ENCODE measurements at places on chromosomes 11 and 22. TPM values are rescaled to one million over a fixed set of nuclear protein-coding genes. Genes with fewer than 3 reads are reported as not detected.

DNA sequence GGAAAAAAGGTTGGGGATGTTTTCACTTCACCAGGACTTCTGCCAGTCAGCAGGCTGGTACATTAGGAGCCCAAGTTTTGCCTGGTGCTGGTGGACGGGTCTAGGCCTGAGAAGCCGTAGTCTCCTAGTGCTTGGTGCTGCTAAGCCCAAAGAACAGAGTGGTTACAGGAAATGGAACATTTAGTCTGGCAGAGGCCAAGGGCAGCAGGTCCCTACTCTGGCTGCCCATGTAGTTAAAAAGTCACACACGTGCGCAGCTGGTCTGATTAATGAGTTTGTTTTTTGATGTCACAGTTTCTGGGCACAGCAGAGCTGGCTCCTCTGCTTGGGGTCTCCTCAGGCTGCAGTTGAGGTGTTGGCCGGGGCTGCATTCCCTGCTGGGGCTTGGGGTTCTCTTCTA is 20.6 kb downstream of the BCR start:
- DNase-seq, result no peak

- no peak for DNase-seq
These were observed 57.4 kb upstream of the BMAL1 start for GRCh38 chr11:13220148-13220547.

DNA sequence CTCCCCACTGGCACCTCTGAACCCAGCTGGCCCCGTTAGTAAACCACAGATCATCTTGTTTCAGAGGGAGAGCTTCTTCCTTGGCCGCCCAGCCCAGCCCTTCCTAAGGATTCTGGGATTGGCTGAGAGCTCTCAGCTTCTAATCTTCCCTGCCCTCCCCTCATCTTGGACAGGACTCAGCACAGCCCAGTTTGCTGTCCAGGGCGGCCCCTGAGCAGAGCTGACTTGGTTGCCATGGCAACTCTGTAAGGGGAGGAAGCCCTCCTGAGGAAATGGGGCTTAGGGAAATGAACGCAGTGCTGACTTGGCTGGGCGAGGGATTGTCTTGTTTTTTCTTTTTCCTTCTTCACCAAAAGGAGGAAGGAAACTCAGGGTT is 4.6 kb downstream of the APOL4 start:
- no peak for DNase-seq

DNA sequence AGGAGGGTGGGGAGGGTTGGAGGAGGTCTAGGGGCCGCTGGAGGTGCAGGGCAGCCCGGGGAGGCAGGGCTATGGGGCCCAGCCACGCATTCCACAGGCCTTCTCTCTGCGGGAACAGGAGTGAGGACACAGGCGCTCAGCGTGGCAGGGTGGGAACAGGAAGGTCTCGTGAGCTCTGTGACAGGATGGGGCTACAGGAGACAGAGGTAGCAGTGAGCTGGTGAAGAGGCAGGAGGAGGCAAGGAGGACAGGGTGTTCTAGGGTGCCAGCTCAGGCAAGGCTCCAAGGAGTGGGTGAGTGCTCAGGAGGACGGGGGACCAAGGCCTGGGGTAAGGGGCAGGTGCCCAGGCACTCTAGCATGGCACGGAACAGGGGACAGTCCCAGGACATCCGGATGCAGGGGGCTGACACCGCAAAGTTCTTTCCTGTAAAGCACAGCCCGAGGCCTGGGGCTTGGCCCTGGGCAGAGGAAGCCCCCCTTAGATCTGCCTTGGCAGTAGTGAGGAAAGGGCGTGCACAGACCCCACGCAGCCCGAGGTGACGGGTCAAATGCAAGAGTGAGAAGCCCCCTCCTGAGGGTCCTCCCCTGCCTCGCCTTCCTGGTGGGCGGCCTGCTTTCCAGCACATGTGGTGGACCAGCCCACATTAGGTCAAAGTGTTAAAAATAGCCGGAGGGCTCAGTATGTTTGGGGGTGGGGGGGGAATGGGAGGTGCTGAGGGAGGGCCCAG is 4.7 kb upstream of the NEAT1 start:
- DNase-seq, result no peak

- no peak for DNase-seq
These were observed 362.1 kb downstream of the DDX10 start for GRCh38 chr11:109026891-109027489.

DNA sequence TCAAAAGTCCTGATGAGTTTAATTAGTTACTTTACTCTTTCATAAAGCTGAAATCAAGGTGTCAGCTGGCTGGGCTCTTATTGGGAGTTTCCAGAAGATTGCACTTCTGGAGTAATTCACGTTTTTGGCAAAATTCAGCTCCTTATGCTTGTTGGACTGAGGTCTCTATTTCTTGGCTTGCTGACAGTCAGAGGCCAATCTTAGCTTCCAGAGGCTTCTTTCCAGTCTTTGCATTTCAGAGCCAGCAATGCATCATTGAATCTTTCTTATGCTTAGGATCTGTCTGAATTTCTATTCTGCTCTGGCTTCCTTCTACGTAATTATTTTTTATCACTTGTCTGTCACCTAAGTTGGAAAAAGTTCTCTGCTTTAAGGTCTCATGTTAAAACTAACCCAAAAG is 91.4 kb upstream of the SYN3 start:
- no peak for DNase-seq

GRCh38 chr11:2380807-2381350 is 3.8 kb downstream of the CD81 start:
- DNase-seq, result no peak

DNA sequence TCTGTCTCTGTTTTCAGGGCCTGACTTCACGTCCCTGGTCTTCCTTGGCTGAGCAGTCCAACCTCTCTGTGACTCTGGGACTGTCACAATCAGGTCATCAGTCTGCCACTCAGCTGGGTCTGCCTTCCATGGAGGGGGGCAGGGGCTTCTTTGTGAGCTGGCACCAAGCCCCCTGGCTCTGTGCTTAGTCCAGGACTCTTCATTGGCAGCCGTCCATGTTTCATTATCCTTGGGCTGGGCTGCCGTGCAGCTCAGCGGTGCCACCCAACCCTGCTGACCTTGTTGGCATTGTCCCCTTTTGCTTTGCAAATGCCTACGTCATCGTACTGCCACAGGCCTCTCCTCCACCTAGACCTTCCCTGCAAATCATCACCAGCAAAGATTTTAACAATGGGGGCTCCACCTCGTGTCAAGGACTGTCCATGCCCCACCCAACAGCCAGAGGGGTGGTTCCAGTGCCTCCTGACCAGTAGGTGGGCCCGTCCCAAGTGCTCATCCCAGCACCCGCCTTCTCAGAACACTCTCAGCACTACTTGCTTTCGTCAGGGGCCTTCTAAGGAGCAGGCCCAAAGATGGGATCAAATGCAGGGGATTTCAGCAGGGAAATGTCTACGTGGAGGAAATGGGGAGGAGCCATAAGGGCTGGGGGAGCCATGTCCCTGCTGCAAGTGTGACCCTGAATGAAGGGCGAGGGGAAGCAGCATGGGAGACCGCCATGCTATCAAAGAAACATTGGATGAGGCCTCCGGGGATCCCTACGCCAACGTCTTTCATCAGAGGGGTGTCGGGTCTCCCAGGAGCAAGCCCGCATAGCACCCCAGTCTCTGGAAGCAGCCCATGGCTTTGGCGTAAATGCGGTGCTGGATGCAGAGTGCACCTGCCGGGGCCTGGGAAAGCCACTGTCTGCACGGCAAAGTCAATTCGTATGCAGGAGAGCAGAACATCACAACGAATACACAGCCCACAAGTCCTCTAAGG is 18.2 kb downstream of the KRTAP5-6 start:
- peak; percentile 15 for DNase-seq

GRCh38 chr11:13221722-13222121 is 55.9 kb upstream of the BMAL1 start:
- DNase-seq, result no peak

- no peak for DNase-seq
These were observed 323 bp upstream of the HIKESHI start for GRCh38 chr11:86301742-86302091.

- no peak for DNase-seq
These were observed 35.7 kb upstream of the ETS1 start for GRCh38 chr11:128623091-128623490.

GRCh38 chr11:92979176-92979575 is 9.7 kb downstream of the MTNR1B start:
- no peak for DNase-seq

DNA sequence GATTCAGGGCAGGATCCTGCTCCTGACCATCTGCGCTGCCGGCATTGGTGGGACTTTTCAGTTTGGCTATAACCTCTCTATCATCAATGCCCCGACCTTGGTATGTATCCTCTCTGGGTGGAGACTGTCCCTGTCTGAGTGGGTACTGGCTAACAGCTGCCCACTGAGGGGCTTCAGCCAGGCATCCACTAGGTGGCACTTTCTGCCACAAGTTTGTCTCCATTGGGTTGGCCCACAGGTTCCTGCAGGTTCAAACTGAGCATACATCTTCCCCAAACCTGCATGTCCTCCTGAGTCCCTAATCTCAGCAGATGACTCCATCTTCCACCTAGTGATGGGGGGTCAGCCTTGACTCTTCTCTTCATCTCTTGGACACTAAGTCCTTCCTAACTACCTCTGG is 4.4 kb downstream of the SLC2A11 start:
- peak; percentile 73 for DNase-seq

- no peak for DNase-seq
These were observed 11.1 kb downstream of the PLAAT3 start for GRCh38 chr11:63603180-63603518.

- no peak for DNase-seq
These were observed 9.0 kb downstream of the PAX6 start for GRCh38 chr11:31802000-31802551.

DNA sequence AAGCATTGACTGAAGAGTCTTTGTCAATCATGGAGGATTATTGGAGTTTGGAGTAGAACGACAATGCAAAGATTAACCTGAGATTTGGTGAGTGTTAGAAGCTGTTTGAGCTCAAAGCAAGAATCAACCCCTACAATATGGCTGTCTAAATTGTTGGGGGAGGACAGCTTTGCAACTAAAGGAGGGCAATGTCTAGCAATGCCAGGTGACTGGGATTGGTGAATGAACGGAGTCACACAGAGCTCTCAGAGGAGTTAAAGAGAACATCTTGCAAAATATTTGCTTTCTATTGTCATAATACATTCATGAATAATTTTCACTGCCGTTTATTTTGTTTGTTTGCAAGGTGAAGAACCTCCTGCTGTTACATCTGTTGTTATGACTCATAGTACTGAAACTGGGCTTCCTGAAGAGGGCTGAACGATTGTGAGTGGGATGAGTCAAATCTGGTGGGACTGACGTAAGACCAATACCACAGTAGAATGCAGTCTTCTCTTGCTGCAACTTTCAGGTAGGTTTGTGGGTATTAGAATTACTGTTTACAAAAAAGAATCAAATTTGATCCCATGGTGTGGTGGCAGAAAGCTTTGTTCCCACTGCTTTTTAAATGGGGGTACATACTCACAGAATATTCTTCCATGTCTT is 281.9 kb downstream of the CADM1 start:
- no peak for DNase-seq

- peak; percentile 79 for DNase-seq
These were observed 442 bp downstream of the PELI3 start for GRCh38 chr11:66467034-66467659.

- no peak for DNase-seq
These were observed 304.9 kb upstream of the PLET1 start for GRCh38 chr11:112565551-112565950.

DNA sequence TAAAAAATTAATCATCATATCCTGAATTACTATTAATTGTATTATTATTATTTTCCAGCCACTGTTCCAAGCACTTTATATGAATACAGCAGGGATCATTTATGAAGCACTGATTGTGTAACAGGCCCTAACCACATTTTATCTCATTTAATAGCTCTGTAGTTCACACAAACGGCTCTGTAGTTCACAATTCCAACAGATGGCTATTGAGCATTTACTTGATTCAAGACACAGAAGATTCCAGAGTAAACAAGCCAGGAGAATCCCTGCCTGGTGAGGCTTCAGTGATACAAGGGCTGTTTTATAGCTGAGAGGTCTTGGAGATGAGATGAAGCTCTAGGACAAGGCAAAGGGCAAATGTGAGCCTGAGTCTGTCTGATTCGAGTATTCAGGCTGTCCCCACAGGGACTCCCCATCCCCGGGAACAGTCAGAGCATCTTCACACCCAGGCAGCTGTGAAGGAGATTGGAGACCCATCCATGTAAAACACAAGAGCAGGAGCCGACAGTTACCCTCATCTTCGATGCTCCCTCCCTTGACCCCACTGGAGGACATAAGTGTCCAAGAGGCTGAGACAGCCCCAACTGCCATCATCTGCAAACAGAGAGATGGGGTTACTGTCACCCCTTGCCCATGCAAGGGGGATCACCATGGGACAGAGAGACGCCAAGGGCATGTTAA is 222.5 kb downstream of the MN1 start:
- no peak for DNase-seq

DNA sequence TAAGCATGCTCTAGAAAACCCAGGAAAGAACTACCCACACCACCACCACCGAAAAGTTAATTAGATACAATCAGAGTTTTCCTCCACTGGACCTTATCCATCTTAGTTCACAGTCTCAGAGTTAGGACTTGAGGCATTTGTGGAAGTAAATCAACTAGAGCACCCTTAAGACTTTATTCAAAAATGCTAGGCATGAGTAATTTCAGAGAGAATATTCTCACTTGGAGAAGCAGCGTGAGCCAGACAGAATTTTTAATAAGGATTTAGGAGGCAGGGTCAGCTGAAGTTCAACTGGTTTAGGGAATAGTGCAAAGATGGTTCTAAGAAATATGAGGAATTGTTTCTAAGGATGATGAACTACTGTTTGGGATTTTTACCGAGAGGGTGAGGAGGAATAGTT is 1.2 kb upstream of the OLFML1 start:
- DNase-seq, result no peak

DNA sequence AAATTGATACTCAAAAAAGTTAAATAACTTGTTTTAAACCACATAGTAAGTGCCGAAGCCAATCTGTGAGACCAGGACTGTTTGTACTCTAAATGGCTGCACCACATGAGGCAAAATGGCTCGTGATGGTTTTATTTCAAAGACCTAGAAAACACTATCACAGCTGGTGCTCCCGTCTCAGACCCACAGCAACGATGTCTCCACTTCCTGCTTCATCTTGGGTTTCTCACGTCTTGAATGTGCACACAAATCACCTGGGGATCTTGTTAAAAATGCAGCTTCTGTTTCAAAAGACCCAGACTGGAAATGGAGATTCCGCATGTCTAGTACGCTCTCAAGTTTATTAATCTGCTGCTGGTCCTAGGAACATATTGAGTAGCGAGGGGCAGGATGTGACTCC is 1.2 kb downstream of the CD3E start:
- no peak for DNase-seq

PARVB gene
- 28.8 TPM for total RNA-seq

NDUFA6 gene
- total RNA-seq, result 124 TPM

TUBA8 gene
- 0.56 TPM for total RNA-seq

TRMT2A gene
- total RNA-seq, result 43.0 TPM

SOX6 gene
- total RNA-seq, result 24.0 TPM

ART5 gene
- total RNA-seq, result 1.1 TPM

ZC3H12C gene
- total RNA-seq, result 11.7 TPM

OR52B6 gene
- not detected for total RNA-seq

OTOG gene
- total RNA-seq, result 2.5 TPM

BACE1-AS gene
- total RNA-seq, result 18.8 TPM

SERHL2 gene
- total RNA-seq, result 0.61 TPM

IL10RA gene
- total RNA-seq, result 0.65 TPM

TTC36 gene
- total RNA-seq, result 3.3 TPM

SMTNL1 gene
- total RNA-seq, result 0.18 TPM

SYT7 gene
- total RNA-seq, result 32.8 TPM

GLYATL2 gene
- not detected for total RNA-seq

RRP8 gene
- total RNA-seq, result 20.0 TPM

P4HA3 gene
- total RNA-seq, result not detected

Measured in Caco-2 (cell line).